Coronary artery (tissue), 2 donors: ENCODE measurements at places on chromosomes 3 and 15.

- DNase-seq: no peak
Measured at GRCh38 chr3:42130007-42130328, 38.8 kb downstream of the TRAK1 start.

GRCh38 chr3:184566441-184567414 is 5.1 kb downstream of the EPHB3 start:
- peak; percentile 64 for DNase-seq

- DNase-seq: no peak
Measured at GRCh38 chr15:92005154-92005553, 151.6 kb downstream of the SLCO3A1 start.

DNA sequence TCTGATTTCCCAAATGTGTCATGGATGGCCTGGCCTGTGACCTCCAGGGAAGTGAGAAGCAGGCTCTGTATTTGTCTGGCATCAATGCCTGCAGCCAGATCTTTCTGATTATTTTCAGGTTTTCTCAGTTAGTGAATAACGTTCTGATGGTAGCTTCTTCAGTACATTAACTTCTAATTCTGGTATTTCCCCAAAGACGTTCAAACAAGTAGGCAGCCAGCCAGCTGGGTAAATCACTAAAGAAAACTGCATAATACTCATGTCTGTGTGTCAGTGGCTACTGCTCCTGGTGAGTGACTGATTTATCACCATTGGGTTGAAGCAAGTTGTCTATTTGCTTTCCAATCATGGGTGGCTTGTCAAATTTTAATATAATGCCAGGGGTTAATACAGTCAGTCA is 162.6 kb upstream of the PFN2 start:
- DNase-seq: no peak

GRCh38 chr3:69505770-69506407 is 120.0 kb upstream of the FRMD4B start:
- no peak for DNase-seq

- no peak for DNase-seq
Measured at GRCh38 chr3:126159476-126159875, 20.9 kb downstream of the ALDH1L1 start.

GRCh38 chr15:83914906-83915305 is 261.0 kb downstream of the ADAMTSL3 start:
- no peak for DNase-seq

DNA sequence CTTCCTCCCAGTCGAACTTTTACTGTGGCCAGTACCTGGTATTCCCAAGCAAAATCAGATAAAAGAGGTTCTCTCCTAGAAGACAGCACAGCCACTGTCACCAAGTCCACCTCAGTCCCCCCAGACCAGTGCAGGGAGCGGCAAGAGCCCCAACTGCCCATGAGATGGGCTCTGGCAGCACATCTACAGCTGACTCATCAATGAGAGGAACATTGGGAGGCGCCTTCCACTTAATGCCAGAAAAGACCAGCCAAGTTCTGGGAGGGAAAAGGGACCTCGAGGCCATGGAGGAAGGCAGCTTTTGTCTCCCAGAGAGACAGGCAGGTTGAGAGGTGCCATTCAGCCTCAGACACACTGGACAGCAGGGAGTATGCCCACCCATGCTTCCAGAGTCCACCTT is 28.2 kb downstream of the POC1A start:
- DNase-seq: no peak

- no peak for DNase-seq
Measured at GRCh38 chr3:13480340-13481318, 523 bp downstream of the HDAC11 start.

GRCh38 chr3:43768381-43768973 is 77.7 kb downstream of the ABHD5 start:
- no peak for DNase-seq

GRCh38 chr3:146558781-146559180 is 14.4 kb upstream of the PLSCR1 start:
- DNase-seq: no peak

DNA sequence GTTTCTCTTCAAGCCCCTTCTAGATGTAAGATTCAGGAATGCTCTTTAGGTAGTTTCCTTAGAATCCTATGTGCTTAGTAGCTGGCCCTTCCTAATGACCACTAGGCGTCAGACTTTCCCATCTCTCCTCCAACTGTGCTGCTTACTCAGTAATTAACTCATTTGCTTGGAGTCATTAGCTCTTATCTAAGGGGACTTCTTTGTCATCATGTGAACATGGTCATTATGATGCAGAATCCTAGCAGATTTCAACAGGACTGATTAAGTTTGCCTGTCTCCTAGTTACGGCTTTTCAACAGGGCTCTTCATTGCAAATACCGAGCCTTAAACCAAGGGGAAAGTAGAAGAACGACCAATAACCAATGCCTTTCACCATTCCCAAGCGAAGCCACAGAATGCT is 46.4 kb downstream of the GJD2 start:
- no peak for DNase-seq

DNA sequence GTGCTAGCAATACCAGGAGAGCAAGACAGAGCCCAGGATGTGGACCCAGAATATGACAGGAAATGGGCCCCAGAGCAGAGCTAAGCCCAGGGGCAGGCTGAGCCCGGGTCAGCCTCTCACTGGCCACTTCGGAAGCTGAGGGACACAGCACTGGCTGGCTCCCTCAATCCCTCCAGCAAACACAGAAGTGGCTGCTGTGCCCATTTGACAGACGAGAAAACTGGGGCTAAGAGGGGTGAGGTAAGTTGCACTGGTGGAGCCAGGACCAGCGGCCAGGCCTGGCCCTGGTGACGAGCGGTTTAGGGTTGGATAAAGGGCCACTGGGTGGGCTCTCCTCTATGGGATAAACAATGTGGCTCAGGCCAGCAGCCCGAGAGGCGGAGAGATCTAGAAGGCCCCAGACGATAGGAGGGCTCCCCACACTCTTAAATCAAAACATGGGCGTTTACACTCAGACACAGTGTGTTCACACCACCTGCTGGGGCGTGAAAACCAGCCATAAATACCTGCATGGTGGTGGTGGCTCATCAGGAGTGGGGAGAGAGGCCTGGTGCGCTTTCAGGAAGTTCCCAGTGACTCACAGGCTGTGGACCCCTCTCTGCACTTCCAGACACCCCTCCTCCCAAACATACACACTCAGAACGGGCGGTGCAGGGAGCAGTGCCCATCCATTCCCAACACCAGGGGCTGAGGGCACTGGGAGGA is 12.0 kb upstream of the LINGO1 start:
- no peak for DNase-seq

DNA sequence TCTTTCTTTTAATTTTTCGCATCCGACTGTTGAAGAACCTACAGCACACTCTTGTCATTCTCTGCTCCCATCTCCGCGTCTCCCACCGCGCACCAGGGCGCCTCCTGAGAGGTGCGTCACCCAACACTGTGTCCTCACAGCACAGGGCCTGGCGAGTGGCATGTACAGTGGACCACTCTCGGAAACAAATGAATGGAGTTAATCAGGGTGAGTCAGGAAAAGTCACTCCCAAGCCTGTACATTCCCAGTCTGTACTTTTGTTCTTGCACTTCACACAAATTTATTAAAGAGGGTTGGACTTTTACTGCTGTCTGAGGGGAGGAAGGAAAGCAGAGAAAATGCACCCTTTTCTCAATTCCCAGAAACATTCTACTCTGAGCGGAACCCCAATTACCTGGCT is 625 bp downstream of the COL6A6 start:
- no peak for DNase-seq

DNA sequence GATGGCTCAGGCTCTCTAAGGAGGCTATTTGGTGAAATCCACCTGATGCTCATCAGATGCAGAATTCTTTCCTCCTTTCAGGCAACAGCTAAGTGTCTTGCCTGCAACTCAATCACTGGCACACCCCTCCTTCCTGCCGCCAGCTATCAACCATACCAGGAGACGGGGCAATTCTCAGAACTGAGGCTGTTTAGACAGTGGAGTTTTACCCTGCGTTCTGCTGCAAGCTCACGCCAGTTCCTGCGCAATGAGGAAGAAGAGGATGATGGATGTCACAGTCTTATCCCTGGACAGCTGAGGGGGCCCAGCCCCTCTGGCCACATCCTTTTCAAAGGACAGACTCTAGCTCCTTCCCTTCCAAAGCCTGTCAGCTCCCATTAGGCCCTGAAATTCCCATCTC is 7.0 kb upstream of the MANF start:
- DNase-seq: no peak

DNA sequence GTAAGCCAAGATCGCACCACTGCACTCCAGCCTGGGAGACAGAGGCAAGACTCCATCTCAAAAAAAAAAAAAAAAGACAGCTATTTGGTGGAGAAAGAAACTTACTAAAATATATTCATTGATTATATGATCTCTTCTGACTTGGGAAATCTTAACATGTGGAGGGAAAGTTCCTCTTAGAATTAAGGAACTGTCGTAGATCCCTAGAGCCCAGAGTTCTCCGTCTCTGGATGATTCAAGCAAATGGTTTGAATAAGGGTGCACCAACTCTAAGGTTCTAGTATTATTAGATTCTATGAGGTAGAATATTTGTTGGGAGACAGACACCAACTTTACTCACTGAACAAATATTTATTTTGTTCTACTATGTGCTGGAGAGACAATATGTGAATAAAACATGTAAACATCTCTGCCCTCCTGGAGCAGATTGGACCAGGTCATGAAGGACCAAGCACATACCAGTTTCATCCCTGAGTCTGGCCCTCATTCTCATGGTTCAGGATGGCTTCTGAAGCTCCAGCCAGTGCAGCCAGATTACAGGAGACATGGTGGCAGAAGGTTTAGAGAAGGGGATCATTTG is 129.7 kb downstream of the MITF start:
- DNase-seq: no peak

GRCh38 chr3:38163841-38164642 is 1.3 kb upstream of the OXSR1 start:
- no peak for DNase-seq

DNA sequence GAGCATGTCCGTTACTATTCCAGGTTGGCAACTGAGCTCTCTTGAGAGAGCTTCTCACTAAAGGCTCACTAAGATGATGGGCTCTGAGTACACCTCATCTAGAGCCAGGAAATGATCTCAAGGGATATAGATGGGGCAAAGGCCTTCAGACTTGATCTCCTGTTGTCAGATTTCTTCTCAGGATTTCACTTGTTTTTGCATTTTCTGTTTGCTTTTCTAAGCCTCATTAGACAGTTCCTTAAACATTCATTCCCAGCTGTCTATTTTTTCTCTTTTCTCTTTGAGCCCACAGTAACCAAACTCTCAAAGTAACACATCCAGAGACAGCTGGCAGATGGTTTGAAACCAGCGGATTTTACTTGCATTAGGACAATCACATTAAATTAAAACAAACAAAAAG is 28.4 kb upstream of the ARL8B start:
- DNase-seq: no peak

GRCh38 chr15:100764778-100765466 is 114.7 kb upstream of the ALDH1A3 start:
- peak; percentile 55 for DNase-seq

GRCh38 chr3:53151465-53151864 is 9.5 kb upstream of the PRKCD start:
- no peak for DNase-seq

GRCh38 chr3:15161133-15161532 is 44.9 kb upstream of the CAPN7 start:
- DNase-seq: no peak

GRCh38 chr3:23113455-23114171 is 89.5 kb upstream of the UBE2E2 start:
- DNase-seq: no peak

- no peak for DNase-seq
Measured at GRCh38 chr15:32707436-32707835, 10.4 kb upstream of the GREM1 start.

DNA sequence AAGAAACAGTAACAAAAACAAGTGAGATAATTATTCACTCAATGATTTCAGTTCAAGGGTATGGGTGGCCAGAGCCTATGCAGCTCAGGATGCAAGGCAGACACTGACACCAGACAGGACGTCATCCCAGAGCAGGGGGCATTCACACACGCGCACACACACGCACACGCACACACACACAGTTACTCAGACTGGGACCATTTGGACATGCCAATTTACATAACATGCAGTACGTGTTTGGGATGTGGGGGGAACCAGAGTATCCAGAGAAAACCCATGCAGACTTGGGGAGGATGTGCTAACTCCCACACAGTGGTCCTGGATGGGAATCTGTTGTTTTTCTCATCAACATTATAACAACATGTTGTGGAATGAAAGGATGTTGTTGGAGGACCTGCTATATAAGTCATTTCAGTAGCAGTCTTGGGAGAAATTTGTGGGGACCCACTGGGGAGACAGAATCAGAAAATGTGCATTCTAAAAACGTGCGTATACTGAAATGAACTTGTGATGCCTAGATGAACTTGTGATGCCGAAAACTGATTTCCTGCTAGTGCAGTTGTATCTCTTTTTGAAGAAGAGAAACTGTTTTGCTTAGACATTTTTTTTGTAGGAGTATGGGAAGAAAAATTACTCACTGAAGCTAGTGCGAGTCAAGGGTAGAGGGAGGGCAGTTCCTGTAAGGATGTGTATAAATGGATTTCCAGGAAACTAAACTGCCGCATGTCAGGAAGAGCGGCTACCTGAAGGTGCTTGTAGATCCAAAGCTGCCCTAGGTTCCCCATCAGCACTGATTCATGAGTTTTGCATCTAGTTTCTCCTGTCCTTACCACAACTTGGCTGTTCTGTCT is 25.2 kb downstream of the CD200 start:
- no peak for DNase-seq

DNA sequence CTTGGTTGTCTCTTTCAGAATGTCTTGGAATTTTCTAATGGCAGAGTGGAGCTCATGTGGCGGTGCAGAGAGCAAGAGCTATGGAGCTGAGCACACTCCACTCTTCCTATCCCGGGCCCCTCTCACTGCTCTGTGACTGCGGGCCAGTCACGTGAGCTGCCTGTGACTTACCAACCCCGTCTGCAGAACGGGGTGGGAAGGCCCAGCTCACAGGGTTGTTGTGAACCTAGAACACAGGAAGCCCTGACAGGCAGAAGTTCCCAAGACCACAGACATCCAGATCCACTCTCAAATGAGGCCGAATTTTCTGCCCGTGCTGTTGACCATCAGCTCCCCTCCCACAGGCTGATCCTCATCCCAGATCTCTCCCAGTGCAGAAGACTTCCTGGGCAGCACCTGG is 35.5 kb upstream of the PLXNA1 start:
- DNase-seq: no peak

- DNase-seq: no peak
Measured at GRCh38 chr3:31960793-31961431, 20.1 kb downstream of the OSBPL10 start.

DNA sequence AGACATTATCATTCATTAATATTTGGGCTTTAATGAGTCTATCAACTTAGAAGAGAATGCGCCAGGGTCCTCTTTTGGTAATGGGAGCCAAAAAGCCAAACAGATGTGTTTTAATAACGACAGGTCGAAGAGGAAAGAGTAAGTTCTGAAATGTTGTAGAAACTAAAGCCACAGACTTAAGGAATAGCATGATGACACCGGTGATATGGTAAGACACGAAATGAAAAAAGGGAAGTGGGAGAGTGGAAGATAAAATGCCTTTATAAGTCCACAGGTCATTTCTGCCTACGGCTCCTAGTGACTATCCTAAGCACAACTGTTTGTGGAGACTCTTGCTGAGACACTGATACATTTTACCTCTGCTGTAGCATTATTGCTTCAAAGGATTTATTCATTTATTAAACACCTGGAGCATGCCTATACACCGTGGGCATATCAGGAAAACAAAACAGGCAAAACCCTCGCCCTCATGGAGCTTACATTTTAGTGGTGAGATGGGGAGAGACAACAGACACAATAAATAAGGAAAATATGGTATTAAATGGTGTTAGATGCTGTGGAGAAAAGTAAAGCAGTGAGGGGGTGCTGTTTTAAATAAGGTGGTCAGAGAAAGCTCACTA is 11.7 kb upstream of the CD47 start:
- DNase-seq: no peak
